Left lung (tissue), 14 donors: ENCODE measurements at places on chromosomes 3 and 15.

- H3K36me3 ChIP-seq = no peaks in the 10 kb centered on the region
- H3K4me3 ChIP-seq = no peak overlapping the region
- DNase-seq = no peak
Observed at GRCh38 chr3:69130689-69131088, 8.3 kb upstream of the LMOD3 start.

- DNase-seq = no peak
- no peaks in the 10 kb centered on the region for H3K36me3 ChIP-seq
- H3K4me1 ChIP-seq = no peaks in the 10 kb centered on the region
- no peak overlapping the region for H3K27ac ChIP-seq
- no peaks in the 10 kb centered on the region for H3K27me3 ChIP-seq
Observed at GRCh38 chr3:119084371-119085069, 49.9 kb upstream of the IGSF11 start.

DNA sequence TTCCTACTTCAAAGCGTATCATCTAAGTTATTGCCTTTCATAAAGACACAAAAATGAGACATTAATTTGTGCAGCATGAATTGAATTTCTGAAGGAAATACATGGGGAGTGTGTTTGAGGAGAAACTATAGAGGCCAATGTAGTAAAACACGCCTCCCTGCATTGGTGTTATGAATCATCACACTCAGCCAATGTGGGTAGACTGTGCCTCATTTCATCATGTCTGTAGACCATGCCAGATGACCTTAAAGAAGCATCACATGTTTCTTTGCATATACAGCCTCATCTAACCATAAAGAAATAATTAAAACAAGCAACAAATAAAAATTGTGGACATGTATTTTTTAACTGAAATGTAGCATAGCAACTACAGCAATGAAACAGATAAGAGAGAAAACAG, 486.0 kb upstream of the ADAMTS9 start:
- H3K36me3 ChIP-seq = no peaks in the 10 kb centered on the region
- no peak for DNase-seq
- no peak overlapping the region for H3K4me3 ChIP-seq
- H3K4me1 ChIP-seq = peaks cover 8% of the 10 kb centered on the region

DNA sequence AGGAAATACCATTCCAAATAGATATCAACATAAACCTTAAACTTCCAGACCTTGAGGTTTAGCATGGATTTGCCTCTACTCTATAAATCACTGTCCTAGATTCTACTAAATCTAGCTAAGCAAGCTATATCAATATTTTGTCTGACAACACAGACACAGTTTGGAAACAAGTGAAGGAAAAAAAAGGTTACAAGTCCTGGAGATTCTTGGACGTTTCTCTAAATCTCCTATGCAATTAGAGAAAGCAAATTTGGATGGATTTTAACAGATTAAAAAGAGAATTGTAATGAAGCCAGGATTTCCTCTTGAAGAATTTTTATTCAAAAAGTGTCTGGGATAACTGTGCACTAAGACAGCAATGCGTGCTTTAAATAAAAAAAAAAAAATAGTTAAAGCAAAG, 441.1 kb upstream of the DPH6 start:
- no peak for DNase-seq
- H3K36me3 ChIP-seq = no peaks in the 10 kb centered on the region
- no peak overlapping the region for H3K27ac ChIP-seq
- H3K27me3 ChIP-seq = no peaks in the 10 kb centered on the region

DNA sequence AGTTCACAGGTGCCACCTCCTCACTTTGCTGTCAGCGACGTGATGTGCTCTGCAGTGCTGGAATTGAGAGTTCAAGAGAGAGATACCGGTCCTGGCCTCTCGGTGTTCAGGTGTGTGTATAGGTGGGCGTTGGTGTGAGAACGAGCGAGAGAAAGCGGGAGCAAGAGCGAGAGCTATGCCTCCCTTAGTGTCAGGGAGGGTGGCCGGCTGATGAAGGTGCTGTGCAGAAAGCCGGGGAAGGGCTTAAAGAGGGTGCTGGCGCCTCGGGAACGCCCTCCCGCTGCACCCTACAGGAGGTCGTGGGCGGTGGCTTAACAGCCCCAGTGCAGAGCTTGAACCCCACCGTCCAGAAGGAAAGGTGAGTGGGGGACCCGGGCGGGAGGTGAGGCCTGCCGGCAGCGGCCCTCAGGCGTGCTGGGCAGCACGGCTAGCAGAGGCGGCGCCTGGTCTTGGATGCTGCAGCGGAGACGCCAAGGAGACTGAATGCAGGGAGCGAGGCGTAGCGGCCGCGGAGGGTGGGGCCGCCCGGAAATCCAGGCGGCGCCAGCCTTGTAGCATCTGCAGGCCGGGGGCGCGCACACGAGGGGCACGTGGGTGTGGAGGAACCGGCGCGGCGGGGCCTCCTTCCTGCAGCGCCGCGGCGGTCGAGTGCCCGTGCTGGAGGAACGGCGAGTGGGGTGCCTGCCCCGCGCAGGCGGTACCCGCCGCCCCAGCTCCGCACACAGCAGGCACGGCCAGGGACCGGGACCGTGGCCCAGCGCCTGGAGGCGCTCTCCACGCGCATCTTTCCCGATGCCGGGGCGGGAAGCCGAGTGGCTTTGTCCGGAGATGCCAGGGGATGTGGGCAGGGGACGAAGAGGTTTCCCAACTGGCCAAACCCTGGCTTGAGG, 246.8 kb upstream of the TOPAZ1 start:
- peaks cover 100% of the 10 kb centered on the region for H3K27me3 ChIP-seq
- peak; percentile 78 for DNase-seq
- peaks cover 28% of the 10 kb centered on the region for H3K4me1 ChIP-seq
- no peaks in the 10 kb centered on the region for H3K36me3 ChIP-seq
- peak overlapping the region; percentile 23 for H3K4me3 ChIP-seq

DNA sequence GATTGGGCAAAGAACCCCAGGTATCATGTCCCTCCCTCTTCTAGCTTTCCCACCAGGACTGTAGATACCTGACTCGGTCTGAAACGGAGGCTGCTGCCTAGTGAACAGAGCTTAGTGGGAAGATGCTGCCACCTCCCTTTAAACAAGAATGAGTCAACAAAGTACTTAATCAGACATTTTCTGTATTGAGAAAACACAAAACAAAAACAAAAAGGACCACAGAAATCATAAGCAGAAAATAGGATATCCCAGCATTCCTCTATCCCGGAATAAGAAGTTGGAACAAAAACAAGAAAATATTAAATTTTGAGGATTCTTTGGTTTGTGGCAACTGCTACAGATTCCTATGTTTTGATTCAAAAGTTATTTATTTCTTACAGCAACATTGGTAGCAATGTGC, 51.7 kb upstream of the COL8A1 start:
- DNase-seq = no peak
- H3K27ac ChIP-seq = no peak overlapping the region

GRCh38 chr3:103173940-103174339, 739.1 kb downstream of the ZPLD1 start:
- no peaks in the 10 kb centered on the region for H3K36me3 ChIP-seq
- no peak overlapping the region for H3K27ac ChIP-seq
- DNase-seq = no peak
- H3K4me1 ChIP-seq = no peaks in the 10 kb centered on the region
- no peak overlapping the region for H3K4me3 ChIP-seq

DNA sequence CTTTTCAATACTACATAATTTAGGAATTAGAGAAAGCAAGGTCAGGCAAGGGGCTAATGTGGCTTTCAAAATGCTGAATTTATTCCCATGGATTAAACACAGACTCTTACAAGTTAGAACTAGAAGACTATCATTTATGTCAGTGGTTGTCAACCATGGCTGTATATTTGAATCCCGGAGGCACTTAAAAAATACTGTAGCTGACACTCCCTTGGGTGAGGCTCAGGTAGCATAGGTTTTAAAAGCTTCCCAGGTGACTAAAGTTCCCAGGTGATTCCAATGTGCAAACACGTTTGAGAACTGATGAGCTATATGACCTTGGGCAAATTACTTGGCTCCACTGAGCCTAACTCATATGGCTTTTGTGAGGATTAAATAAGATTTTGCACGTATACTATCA, 29.6 kb downstream of the AAGAB start:
- H3K4me1 ChIP-seq = no peaks in the 10 kb centered on the region
- DNase-seq = no peak
- no peak overlapping the region for H3K27ac ChIP-seq
- peaks cover 16% of the 10 kb centered on the region for H3K36me3 ChIP-seq

DNA sequence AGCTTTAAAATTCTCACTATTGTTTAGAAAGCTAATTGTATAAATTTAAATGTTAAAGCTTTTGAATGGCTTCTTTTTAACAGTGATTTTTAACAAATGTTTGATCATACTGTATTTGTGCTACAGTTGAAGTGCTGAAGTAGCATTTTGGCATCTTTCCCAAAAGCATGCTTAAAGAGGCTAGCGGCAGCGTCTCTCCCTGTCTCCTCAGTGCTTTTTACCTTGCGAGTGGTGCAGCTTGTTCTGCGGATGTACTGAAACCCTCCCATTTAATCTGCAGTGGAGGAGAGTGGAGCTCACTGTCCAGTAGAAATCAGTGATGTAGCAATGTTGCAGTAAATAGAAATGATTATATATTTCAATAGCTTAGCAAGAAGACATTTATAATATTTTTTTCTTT, 43.7 kb downstream of the LRRC49 start:
- H3K4me1 ChIP-seq = no peaks in the 10 kb centered on the region
- no peaks in the 10 kb centered on the region for H3K36me3 ChIP-seq
- H3K27me3 ChIP-seq = no peaks in the 10 kb centered on the region
- DNase-seq = no peak
- H3K27ac ChIP-seq = no peak overlapping the region

- H3K4me3 ChIP-seq = no peak overlapping the region
- H3K27me3 ChIP-seq = no peaks in the 10 kb centered on the region
- peak; percentile 4 for DNase-seq
- no peaks in the 10 kb centered on the region for H3K4me1 ChIP-seq
- H3K27ac ChIP-seq = no peak overlapping the region
Observed at GRCh38 chr3:58288011-58288728, 17.9 kb upstream of the RPP14 start.

- no peak overlapping the region for H3K4me3 ChIP-seq
- no peak overlapping the region for H3K27ac ChIP-seq
- no peak for DNase-seq
- H3K4me1 ChIP-seq = no peaks in the 10 kb centered on the region
Observed at GRCh38 chr3:49626101-49626581, 48.0 kb upstream of the APEH start.

- H3K4me1 ChIP-seq = no peaks in the 10 kb centered on the region
- H3K36me3 ChIP-seq = no peaks in the 10 kb centered on the region
- no peak overlapping the region for H3K27ac ChIP-seq
Observed at GRCh38 chr3:175743733-175744400, 884.7 kb downstream of the NAALADL2 start.

DNA sequence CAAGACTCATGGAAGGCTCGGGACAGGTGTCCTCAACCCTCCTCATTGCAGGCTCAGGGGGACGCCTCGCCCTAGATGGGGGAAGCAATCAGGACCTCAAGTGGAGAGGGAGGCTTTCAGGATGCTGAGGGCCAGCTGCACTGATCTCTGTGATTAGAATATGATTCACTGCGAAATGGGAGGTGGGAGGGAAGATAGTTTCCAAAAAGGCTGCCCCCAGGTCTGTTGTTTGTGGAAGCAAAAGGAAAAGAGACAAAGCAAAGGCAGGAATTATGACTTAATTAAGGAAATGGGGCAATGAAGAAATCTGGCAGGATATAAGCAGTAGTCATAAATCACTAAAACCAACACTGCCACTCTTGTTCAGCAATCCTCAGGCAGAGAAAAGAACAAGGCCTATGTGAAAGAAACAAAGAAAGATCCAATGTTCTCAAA, 85.6 kb upstream of the ABHD17C start:
- peak overlapping the region; percentile 18 for H3K27ac ChIP-seq
- H3K4me1 ChIP-seq = no peaks in the 10 kb centered on the region
- no peak overlapping the region for H3K4me3 ChIP-seq
- H3K36me3 ChIP-seq = no peaks in the 10 kb centered on the region
- H3K27me3 ChIP-seq = no peaks in the 10 kb centered on the region

DNA sequence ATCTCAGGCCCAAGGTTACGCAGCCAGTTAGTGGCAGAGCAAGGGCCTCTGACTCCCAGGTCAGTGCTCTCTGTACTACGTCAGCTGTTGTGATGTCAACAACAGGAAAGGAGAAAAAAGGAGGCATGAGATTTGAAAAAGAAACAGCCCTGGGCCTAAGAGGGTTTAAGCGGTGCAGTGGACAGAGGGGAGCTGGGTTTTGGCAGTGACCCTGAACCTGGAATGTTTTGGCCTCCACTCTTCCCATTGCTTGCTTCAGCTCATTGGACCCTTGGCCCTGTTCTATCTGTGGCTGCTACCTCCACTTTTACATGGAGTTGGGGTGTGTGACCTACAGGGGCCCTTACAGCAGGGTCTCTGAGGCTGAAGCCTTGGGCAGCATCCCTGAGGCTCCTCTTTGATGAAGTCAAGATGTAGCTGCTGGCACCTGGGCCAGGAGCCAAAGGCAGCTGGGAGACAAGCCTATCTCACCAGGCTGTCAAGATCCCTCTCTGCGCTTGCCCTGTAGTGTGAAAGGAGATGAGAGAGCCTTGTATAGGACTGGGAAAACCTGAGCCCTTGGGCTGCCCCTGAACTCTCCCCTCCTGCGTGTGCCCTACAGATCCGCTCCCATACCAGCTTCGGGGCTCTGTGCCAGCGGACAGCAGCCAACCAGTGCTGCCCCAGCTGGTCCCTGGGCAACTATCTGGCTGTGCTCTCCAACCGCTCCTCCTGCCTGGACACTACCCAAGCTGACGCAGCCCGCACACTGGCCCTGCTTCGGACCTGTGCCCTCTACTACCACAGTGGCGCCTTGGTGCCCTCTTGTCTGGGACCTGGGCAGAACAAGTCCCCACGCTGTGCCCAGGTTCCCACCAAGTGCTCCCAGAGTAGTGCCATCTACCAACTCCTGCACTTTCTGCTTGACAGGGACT, 8.7 kb downstream of the DISP2 start:
- no peak overlapping the region for H3K4me3 ChIP-seq
- H3K36me3 ChIP-seq = no peaks in the 10 kb centered on the region
- no peak for DNase-seq
- H3K27me3 ChIP-seq = no peaks in the 10 kb centered on the region
- H3K4me1 ChIP-seq = peaks cover 4% of the 10 kb centered on the region
- no peak overlapping the region for H3K27ac ChIP-seq

DNA sequence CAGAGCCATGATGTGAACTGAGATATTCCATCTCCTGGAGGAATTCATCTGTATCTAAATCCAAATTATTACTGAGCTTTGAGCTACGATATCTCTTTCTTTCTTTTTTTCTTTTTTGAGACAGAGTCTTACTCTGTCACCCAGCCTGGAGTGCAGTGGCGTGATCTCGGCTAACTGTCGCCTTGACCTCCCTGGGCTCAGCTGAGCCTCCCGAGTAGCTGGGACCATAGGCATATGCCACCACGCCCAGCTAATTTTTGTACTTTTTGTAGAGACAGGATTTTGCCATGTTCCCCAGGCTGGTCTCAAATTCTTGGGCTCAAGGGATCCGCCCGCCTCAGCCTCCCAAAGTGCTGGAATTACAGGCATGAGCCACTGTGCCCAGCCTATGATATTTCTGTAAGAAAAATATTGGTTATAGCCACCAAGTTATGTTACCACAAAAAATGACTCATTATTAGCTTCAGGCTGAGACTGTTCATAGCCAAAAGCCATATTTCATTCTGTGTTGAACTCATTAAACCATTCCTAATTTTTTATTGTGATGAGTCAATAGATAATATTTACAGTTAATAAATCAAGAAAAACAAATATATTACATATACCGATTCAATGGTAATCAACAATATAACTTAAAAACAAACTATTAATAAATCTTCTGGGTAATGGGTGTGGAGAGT, 27.1 kb upstream of the SLC30A4 start:
- no peaks in the 10 kb centered on the region for H3K36me3 ChIP-seq
- no peaks in the 10 kb centered on the region for H3K4me1 ChIP-seq
- H3K4me3 ChIP-seq = no peak overlapping the region
- H3K27ac ChIP-seq = no peak overlapping the region
- DNase-seq = no peak
